Cortex of kidney (tissue), 1 donor: ENCODE measurements at places on chromosomes 12 and 14.

DNA sequence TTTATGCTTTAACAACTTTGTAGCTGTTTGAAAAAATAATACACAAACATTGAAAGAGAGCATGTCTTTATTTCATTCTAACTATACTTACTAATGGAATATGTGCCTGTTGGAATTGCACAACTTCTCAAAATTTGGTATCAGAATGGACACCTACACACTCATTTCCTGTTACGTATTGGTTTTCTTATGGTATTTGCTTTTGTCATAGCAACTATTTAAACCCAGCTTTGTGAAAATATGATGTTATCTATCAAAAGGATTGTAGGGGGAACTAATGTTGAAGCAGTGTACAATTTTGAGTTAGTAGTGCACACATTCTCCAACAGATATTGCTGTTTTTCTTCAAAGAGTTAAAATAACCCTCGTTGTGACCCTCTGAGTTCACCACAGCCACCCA is 52.6 kb downstream of the RBMS2 start:
- no peak for DNase-seq

GRCh38 chr14:54772451-54772881 is 130.2 kb downstream of the GCH1 start:
- DNase-seq = no peak

GRCh38 chr14:54127526-54127925 is 170.9 kb upstream of the BMP4 start:
- no peak for DNase-seq

GRCh38 chr14:32607399-32607798 is 278.3 kb downstream of the AKAP6 start:
- DNase-seq = no peak

DNA sequence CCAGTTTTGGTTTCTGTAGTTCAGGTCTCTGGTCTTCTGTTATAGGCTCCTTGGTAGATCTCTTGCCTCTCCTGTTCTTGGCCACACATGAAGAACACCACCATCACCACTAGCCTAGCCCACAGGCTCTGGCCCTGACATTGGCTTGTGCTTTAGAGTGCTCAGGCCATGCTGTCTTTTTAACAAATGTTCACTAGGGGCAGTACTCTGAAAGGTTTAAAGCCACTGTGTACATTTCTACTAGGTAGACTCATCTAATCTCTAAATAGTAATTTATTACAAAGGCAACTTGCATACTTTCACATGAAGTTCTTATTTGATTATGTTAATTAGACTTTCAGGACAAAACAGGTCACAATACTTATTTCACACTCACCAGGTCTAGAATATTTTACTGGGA is 38.3 kb downstream of the PDE6H start:
- DNase-seq = no peak

DNA sequence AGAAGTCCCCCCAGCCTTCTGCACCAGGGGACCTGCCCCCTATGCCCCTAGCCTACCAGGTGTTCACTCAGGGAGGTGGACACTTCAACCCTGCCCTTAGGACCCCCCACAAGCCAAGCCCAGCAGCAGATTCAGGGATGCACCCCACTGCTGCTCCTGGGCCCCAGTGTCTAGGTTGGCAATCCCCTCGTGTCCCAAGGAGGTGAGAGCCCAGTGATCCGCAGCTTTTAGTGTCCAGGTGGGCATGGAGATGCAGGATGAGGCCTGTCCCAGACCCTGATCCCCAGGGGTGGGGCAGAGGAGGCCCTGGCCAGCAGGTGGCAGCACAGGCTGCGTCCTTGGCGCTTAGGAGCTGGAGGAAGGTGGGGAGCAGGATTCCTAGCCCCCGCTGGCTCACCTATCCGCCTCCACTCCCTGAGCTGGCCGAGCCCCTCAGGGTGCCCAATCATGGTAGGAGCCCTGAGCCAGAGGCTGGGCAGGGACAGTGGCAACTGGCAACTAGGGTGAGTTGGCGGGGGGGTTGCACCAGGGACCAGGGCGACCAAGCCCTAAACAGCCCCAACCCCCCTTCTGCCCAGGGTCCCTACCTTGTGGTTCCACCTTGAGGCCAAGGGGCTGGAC is 4.1 kb downstream of the CKB start:
- no peak for DNase-seq

DNA sequence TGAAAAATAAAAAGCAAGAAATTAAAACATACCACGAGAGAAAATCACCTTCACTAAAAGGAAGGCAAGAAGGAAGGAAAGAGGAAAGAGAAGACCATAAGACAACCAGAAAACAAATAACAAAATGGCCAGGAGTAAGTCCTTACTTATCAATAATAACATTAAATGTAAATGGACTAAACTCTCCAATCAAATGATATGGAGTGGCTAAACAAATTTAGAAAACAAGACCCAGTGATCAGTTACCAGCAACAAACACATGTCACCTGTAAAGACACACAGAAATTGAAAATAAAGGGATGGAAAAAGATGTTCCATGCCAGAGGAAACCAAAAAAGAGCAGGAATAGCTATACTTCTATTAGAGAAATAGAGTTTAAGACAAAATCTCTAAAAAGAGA is 85.0 kb upstream of the SLC38A4 start:
- DNase-seq = no peak

DNA sequence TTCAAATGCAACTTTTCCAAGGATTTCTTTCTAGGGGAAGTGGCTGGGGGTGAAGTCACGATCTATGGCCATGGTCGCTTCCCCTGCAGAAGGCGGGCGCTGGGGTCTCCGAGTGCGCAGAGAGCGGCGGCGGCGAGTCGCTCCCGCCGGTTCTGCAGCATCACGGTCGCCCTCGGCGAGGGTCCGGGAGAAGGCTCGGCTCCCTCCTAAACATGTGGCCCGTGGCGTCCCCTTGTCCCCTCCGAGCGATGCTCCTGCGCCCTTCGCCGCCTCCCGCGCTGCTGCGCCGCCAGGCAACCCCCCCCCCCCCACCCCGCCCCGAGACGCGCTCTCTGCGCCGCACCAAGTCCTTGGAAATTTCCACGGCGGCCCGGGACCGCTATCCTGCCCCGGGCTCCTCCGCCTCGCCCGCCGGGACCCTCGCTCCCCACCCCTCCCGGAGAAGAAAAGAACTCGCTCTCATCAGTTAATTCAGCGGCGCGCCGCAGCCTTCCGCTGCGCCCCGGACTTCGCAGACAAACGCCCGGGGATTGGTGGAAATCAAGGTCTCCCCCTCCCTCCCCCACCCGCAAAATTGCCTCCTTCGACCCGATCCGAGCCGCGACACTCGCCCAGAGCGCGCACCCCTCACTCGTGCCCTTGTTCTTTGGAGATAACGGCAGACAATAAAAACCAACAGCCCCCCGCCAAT is at the start of gene ST8SIA1:
Gene ST8SIA1 (minus strand): TSS at position 298 of the 691 bp plus-strand sequence. CDS start 475 bp downstream, outside the sequence.
- no peak for DNase-seq

GRCh38 chr14:74203639-74204038 is 35.6 kb upstream of the VSX2 start:
- no peak for DNase-seq

GRCh38 chr12:1932264-1932777 is 13.9 kb upstream of the CACNA2D4 start:
- DNase-seq = no peak

- no peak for DNase-seq
These were observed 605.5 kb upstream of the USP15 start for GRCh38 chr12:61654698-61655097.

DNA sequence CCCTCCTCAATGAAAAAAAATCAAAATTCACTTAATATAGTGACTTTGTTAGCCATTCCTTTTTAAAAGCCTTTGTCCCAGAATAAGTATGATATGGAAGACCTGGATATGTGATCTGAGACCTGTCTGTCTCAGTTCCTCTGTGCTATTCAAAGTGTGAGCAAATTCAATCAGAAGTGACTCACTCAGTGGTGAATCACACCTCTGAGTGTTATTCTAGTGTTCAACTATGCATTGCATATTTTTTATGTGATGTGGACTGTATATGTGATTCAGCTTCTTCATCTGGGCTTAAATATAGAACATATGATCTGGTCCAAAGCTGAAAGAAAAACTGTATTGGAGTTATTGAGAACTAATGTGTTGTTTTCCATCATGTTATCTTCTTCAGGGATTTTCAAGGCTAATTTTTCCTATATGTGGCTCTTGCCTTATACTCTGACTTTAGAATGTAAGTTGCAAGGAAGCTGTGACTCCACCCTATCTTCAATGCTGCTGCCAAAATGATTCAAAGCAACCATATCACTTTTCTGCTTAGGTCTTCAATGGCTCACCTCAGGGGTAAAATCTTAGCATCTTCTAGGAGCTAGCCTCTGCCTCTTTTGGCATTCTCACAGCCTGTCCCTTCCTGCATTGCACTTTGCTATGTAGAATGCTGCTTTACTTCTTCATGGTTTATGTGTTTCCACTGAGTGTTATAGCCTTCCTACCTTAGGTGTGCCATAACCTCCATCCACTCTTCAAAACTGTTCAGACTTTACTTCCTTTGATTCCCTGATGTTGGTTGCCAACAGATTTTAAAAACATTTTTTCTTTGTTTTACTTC is 169.8 kb downstream of the OTOGL start:
- no peak for DNase-seq

DNA sequence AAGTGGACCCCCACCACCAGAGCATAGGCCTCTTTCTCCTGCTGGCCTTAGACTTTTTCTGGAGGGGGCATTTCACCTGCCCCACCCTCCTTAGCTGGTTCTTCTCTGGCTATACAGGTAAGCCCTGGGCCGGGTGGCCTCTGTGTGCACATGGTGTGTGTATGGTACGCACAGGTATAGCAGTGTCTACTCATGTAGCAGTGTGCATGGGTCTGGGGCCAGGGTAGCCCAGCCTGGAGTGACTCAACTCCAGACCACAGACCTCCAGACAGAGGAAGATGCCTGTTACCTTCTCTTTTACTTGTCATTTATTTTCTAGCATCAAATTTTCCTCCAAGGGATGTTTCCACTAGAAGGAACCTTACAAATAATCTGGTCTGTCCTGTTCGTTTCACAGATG is 6.9 kb downstream of the KCNA5 start:
- DNase-seq = no peak

- no peak for DNase-seq
These were observed 576.7 kb downstream of the SLC16A7 start for GRCh38 chr12:60172266-60173211.

GRCh38 chr14:76351941-76352340 is 24.0 kb upstream of the ESRRB start:
- no peak for DNase-seq

- DNase-seq = no peak
These were observed 2.8 kb upstream of the CD4 start for GRCh38 chr12:6786416-6787094.

GRCh38 chr14:81452341-81453133 is 52.4 kb upstream of the STON2 start:
- DNase-seq = no peak
